ENCODE measurements at places on chromosomes 13 and 19. TPM values are rescaled to one million over a fixed set of nuclear protein-coding genes. Genes with fewer than 3 reads are reported as not detected.

DNA sequence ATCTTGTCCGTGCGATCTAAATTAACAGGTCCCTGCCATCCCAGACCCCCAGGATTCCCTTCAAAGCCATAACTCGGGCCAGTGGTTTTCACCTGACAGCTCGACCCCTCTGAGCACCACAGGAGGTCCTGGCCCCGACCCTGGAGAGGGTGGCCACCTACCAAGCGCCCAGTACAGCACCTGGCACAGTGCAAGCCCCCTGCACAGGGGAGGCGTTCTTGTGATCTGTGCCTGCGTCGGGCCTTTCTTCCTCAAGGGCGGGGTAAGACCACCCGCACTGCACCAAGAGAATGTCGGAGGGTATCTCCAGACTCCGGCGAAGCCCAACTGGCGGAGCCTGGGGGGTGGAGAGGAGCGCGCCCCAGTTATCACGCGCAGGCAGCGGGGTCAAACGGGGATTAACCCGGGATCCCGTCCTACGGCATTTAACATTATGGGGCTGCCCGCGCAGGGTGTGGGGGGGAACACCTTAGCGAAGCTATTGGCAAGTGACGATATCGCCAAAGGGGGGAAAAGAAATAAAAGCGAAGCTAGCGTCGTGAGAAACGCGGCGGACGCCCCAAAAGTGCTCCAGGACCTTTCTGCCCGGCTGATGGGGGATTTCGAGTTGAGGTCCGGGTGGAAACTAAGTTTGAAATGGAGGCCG, 1.3 kb upstream of the HNRNPL start:
- H3K27me3 ChIP-seq: no peaks in the 10 kb centered on the region
- peak overlapping the region; percentile 100 for H3K4me3 ChIP-seq
- H3K36me3 ChIP-seq: peaks cover 14% of the 10 kb centered on the region

- DNase-seq: no peak
- H3K27ac ChIP-seq: peak overlapping the region; percentile 51
- peak overlapping the region; percentile 17 for H3K4me3 ChIP-seq
- H3K4me1 ChIP-seq: peaks cover 30% of the 10 kb centered on the region
- H3K27me3 ChIP-seq: no peaks in the 10 kb centered on the region
Observed at GRCh38 chr13:41017159-41017558, 2.0 kb downstream of the ELF1 start.

GJA3 gene
- under 0.01 TPM for total RNA-seq

GRCh38 chr13:33235078-33235477, 50.5 kb downstream of the STARD13 start:
- no peaks in the 10 kb centered on the region for H3K36me3 ChIP-seq
- peaks cover 28% of the 10 kb centered on the region for H3K4me1 ChIP-seq
- peak overlapping the region; percentile 52 for H3K27ac ChIP-seq
- H3K27me3 ChIP-seq: no peaks in the 10 kb centered on the region

- no peak for DNase-seq
- no peak overlapping the region for H3K27ac ChIP-seq
- H3K4me1 ChIP-seq: peaks cover 14% of the 10 kb centered on the region
- H3K36me3 ChIP-seq: no peaks in the 10 kb centered on the region
- no peak overlapping the region for H3K4me3 ChIP-seq
Observed at GRCh38 chr13:108272333-108272732, 2.8 kb downstream of the TNFSF13B start.

DNA sequence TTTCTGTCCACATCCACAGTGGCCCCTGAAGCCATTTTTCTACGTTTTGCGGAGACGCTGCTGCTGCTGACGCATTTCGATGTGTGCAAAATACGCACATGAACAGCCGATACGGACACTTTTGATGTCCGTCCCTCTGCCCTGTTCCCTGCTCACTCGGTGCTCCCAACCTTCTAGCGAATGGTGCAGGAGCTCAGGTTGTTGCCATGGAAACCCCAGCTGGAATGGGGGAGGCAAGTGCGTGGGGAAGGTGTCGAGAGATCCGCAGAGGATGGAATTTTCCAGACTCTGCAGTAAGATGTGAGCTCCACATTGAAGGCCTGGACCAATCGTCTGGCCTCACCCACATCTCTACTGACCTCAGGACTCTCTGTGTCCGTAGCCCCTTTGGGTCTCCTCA, 109.2 kb upstream of the USP29 start:
- no peak overlapping the region for H3K27ac ChIP-seq
- no peak for DNase-seq
- no peaks in the 10 kb centered on the region for H3K27me3 ChIP-seq
- no peaks in the 10 kb centered on the region for H3K4me1 ChIP-seq

DNA sequence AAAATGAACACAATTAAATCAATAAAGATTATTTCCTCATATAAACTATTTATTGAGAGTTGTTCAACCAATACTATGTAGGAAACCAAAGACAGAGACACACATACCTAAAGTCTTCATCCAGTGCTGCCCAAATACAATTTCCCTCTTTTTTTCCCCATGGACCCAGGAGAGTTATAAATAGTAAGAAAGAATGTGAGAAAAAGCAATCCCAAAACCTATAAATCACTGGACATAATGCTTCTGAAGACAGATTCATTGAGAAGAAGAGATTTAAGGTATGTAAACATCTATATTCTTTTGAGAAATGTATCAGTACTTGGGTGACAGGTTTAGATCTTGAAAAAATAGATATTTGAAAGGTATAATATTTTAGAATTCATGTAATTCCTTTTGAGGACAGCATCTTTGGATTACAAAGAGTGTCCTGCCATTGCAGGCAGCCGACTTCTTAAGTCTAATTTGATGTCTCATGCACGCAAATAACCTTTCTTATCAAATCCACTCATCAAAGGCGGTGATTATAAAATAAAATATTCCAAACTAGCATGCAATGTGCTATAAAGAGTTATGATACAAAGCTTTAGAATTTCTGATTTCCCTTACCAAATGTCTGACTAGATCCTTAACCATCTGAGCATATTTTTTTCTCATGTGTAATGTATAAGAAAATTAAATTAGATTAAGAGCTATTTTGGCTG, 739.4 kb downstream of the LIG4 start:
- H3K4me1 ChIP-seq: no peaks in the 10 kb centered on the region
- no peak overlapping the region for H3K4me3 ChIP-seq
- H3K36me3 ChIP-seq: no peaks in the 10 kb centered on the region
- no peak for DNase-seq
- H3K27me3 ChIP-seq: no peaks in the 10 kb centered on the region

C19orf85 gene
- not detected for total RNA-seq

- DNase-seq: no peak
- no peak overlapping the region for H3K27ac ChIP-seq
- H3K27me3 ChIP-seq: no peaks in the 10 kb centered on the region
- H3K36me3 ChIP-seq: peaks cover 2% of the 10 kb centered on the region
- no peak overlapping the region for H3K4me3 ChIP-seq
Observed at GRCh38 chr19:34503531-34504272, 22.1 kb downstream of the WTIP start.

FCER2 gene
- total RNA-seq: 1.4 TPM

- H3K27me3 ChIP-seq: no peaks in the 10 kb centered on the region
- H3K27ac ChIP-seq: no peak overlapping the region
- H3K36me3 ChIP-seq: peaks cover 39% of the 10 kb centered on the region
Observed at GRCh38 chr19:2192862-2193261, 29.1 kb downstream of the DOT1L start.

CASP14 gene
- 0.54 TPM for total RNA-seq

DNA sequence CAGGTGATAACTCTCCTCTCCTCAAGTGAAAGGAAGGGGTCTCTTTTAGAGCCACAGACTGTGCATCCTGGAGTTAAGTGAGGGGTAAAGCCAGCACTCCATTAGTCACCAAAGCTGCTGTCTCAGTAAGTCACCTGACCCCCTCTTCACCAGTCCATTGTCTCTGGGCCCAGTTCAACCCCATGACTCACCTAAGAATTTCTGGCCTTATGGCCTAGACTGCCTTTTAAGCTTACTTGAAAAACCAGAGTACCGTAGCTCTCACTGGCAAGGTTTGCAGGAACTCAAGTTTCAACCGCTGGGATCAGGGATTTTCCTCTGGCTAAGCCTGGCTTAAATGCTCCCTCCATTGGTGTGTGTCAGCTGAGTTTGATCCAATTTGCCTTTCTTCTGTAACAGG, 23.4 kb upstream of the EID2 start:
- H3K4me3 ChIP-seq: no peak overlapping the region
- H3K36me3 ChIP-seq: no peaks in the 10 kb centered on the region

GRCh38 chr19:30555075-30555790, 183.0 kb downstream of the ZNF536 start:
- DNase-seq: no peak
- no peak overlapping the region for H3K4me3 ChIP-seq
- H3K27me3 ChIP-seq: no peaks in the 10 kb centered on the region
- no peaks in the 10 kb centered on the region for H3K36me3 ChIP-seq
- H3K4me1 ChIP-seq: no peaks in the 10 kb centered on the region

- H3K36me3 ChIP-seq: peaks cover 36% of the 10 kb centered on the region
- H3K4me3 ChIP-seq: no peak overlapping the region
- peaks cover 14% of the 10 kb centered on the region for H3K4me1 ChIP-seq
- H3K27me3 ChIP-seq: no peaks in the 10 kb centered on the region
- no peak overlapping the region for H3K27ac ChIP-seq
Observed at GRCh38 chr19:42081584-42082203, 5.7 kb downstream of the ZNF574 start.

- peaks cover 15% of the 10 kb centered on the region for H3K4me1 ChIP-seq
- no peak overlapping the region for H3K4me3 ChIP-seq
- peaks cover 35% of the 10 kb centered on the region for H3K36me3 ChIP-seq
- no peak overlapping the region for H3K27ac ChIP-seq
Observed at GRCh38 chr13:113996081-113996911, 22.4 kb upstream of the C13orf46 start.

DNA sequence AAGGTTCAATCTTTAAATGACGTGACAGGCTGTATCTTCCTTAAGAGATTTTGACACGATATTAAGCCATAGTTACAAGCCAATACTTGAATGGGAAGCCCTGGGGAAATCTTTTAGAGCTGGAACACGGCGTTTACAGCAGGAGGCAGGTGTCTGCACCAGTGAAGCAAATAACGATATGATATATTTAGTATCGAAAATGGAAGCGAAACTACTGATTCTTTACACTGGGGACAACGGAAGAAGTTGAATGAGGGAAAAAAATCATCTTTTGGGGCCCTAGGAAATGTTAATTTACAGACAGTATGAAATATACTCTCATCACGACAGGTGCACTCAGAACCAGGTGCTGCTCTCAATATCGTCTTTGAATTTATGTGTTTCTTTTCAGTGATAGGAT, 793.9 kb upstream of the PCDH20 start:
- no peak overlapping the region for H3K27ac ChIP-seq
- H3K27me3 ChIP-seq: no peaks in the 10 kb centered on the region
- no peaks in the 10 kb centered on the region for H3K4me1 ChIP-seq
- H3K4me3 ChIP-seq: no peak overlapping the region

Data from thoracic aorta (tissue), 2 donors.